ENCODE measurements at places on chromosomes 1 and 21.
A peak's percentile ranks its signal among the peaks of the same experiment; 100 is the strongest.

DNA sequence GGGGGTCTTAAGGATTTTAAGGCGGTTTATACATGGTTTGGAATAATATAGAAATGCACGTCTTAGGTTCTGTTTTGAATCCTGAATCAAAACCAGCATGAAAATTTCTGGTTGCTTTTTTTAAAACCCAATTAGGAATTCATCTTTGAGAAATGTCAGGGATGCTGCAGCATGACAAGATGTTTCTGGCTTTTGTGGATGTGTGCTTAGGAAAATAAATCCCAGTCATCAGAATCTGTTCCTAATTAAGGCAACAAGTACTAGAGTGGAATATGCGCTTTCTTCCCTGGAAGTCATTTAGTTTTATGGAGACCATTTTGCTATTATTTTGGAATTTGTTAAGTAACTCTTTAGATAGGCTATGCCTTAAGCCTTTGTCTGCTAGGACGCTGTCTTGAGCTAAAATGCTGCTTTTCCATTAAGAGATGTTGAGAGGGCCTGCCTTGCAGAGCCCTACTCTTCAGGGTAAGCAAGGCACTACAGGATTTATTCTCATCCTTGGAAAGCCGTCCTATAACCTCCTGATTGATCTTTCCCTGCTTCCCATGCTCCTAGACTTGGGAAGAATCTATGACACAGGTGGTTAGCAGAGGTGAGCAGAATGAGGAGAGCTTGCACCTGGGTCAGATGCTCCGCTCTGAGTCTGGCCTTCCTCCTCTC lies 332.8 kb downstream of the DISC1 start:
- no peak for DNase-seq

DNA sequence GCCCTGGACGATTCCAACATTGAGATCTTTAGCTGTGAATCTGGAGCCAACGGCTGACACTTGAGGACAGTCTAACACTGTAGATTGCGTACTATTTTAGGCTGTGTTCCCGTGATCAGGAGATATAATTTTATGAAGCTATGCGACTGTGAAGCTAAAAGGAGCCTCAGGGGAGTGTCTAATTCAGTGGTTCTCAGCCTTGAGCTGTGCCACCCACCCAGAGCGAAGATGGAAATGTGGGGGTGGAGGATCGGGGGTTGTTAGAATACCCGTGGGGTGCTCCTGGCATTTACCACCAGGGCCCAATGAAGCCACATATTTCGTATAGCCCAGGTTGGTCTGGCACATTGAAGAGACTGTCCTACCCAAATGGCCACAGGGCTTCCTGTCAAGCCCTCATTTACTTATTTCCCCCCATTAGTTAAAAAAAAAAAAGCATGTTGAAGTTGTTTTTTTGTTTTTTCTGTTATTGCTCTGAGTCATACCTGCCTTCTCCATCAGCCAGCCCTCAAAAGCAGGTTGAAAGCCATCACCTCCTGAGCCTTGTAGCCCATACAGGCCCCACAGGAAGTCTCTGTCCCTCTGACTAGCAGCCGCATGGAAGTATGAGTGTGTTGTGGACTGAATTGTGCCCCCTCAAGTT lies 141.7 kb downstream of the GALNT2 start:
- no peak for DNase-seq

GRCh38 chr1:223815865-223816264 lies 29.9 kb downstream of the TP53BP2 start:
- peak; percentile 43 for DNase-seq

DNA sequence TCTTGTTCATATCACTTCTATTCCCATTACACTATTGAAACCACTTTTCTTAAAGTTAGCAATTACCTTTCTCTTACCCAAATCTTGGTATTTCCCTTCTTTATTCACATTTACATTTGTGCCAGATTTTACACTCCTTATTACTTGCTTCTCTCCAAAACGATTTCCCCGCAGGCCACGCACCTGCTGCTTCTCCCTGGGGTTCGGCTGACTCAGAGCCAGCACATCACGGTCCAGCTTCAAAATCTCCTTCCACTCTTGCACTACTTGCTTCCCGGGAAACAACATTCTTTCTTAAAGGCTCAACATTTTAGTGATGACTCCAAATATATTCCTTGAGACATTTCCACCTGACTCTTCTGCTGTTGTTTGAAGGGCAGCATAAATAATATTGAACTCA lies 20.7 kb downstream of the LHX9 start:
- DNase-seq: no peak

- no peak for DNase-seq
These were observed 426.5 kb upstream of the BRINP3 start for GRCh38 chr1:190904091-190904695.

- peak; percentile 22 for DNase-seq
These were observed 1.7 kb downstream of the S100A1 start for GRCh38 chr1:153629971-153630370.

DNA sequence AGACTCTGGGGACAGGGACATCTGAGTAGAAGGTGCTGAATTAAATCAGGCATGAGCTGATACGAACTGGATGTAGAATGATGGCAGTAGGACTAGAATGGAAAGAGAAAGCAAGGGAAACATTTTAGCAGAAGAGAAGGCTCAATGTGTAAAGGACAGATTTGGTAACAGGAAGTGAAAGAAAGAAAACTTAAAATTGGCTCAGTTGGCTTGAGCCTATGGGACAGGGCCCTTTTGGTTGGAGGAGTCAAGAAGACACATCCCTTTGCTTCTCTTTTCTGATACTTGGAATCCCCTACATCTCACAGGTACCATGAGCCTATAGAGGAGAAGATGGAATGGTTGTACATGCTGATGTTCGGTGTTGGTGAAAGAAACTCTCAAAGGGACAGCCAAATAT lies 300.6 kb upstream of the PLXNA2 start:
- no peak for DNase-seq

All from GM23248 (cell line).